ENCODE measurements at places on chromosomes 5 and 9.

DNA sequence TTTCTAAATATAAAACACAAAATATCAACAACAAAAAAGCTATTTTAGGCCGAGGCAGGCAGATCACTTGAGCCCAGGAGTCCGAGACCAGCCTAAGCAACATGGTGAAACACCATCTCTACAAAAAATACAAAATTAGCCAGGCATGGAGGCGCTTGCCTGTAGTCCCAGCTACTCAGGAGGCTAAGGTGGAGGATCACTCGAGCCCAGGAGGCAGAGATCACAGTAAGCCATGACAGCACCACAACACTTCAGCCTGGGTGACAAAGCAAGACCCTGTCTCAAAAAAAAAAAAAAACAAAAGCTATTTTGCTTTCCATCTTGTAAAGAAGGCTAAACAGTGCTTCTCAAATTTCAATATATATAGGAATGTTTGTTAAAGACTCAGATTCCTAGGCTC, 11.3 kb downstream of the C5orf15 start:
- no peak for DNase-seq

GRCh38 chr5:62737766-62738165, 159.1 kb downstream of the LRRC70 start:
- no peak for DNase-seq

- DNase-seq, result no peak
These were observed 39.6 kb downstream of the PCDHGC5 start for GRCh38 chr5:141528291-141528984.

DNA sequence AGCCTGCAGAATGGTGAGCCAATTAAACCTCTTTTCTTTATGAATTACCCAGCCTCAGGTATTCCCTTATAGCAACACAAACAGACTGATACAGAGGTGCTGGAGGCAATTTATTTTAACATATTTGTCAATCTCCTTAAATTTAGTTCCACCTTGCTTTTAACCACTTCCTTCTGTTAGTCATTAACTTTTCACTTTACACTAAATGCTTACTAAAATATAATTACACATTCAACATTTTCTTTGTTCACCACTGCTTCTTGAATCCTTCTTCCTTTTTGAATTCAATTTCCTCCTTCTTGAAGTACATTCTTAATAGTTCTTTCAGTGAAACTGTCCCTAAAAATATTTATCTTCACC, 39.4 kb downstream of the LYRM7 start:
- no peak for DNase-seq

GRCh38 chr5:153525536-153525935, 35.1 kb downstream of the GRIA1 start:
- no peak for DNase-seq

- no peak for DNase-seq
These were observed 619.4 kb downstream of the PDE4D start for GRCh38 chr5:59274106-59274636.

DNA sequence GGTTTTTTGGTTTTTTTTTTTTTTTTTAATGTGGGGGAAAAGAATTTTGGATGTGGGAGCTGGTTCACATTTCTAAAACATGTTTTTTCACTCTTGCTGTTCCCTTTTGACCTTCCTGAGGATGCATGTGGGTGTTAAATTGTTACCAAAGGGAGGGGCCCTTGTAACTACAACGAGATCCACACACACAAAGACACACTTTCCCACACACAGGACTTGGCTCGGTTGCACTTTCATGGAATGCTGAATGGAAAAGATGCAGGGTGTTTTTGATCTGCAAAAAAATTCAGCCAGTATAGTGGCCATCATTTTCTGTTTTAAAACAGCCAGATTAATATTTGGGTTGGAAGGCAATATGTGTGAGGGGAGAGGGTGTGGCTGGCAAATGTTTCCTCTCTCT, 576.9 kb downstream of the EBF1 start:
- no peak for DNase-seq

GRCh38 chr5:160315968-160316367, 3.6 kb upstream of the CCNJL start:
- DNase-seq, result no peak

GRCh38 chr9:91623004-91623403, 199.4 kb upstream of the NFIL3 start:
- no peak for DNase-seq

- DNase-seq, result no peak
These were observed 21.4 kb upstream of the OTULINL start for GRCh38 chr5:14560091-14560595.

GRCh38 chr5:143249851-143250250, 153.6 kb downstream of the NR3C1 start:
- no peak for DNase-seq

DNA sequence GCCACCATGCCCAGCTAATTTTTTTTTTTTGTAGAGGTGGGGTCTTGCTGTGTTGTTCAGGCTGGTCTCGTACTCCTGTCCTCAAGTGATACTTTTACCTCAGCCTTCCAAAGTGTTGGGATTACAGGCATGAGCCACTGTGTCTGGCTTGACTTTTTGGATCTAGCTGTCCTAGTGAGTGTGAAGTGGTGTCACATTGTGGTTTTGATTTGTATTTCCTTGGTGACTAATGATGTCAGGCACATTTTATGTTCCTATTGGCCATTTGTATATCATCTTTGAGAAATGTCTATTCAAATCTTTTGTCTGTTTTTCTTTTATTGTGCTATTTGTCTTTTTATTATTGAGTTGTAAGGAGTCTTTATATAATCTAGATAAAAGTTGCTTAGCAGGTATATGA, 53.5 kb upstream of the MCCC2 start:
- no peak for DNase-seq

DNA sequence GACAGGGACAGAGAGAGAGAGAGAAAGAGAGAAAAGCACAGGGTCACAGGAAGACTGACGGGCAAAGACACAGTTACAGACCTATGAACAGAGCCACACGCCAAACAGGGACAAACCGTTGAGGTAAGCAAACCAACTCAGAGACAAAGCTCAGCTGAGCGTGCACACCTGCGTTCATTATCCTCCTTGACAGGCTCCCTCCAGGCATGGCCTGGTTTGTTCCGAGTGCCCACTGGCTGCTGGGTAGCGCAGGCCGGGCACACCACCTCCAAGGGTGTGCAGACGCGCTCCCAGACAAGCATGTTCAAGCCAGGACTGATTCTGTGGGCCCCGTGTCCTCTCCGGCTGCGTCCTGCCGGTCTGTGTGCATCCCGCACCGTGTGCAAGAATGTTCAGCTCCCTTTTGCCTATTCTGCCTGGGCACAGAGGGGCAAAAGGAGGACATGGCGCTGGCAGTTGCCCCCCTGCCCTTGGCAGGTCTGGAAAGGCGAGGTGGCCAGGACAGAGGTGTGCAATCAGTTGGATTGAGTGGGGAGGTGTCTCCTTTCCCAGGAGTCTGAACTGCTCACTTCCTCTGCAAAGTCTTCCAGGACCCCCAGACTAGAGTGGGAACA, 467 bp upstream of the SMIM32 start:
- no peak for DNase-seq

DNA sequence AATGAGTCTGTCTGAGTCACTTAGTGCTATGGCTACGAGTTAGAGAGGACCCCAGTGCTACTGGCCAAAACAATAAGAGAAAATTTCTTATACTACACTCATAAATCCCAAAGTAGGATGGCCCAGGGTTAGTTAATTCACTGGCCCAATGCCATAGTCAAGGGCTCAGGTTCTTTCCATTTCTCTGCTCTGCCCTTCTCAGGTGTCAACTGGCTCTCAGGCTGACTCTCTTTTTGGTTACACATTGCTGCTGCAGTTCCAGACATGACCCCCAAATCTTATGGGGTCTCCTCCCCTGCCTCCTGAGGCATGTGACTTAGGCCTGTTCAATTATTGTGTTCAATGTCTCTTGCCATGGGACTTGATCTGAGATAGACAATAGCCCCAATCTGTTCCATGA, 70.4 kb downstream of the ARHGEF37 start:
- DNase-seq, result no peak

DNA sequence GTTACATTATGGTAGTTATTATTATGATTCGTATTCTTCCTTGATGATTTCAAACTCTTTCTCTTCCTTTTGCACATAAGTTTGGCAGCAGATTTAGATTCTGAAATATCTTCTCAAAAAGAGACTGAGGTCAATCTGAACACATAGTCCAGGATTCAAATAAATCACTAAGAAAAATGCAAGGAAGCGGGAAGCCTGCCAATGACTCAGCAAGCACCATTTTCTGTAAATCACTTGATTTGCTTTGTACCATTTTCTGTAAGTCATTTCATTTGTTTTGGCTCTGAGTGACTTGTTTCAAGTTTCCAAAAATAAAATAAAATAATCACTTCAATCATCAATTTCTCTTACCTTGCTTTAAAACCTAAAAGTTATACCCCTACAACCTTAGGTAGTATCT, 24.6 kb upstream of the GLIS3 start:
- no peak for DNase-seq

DNA sequence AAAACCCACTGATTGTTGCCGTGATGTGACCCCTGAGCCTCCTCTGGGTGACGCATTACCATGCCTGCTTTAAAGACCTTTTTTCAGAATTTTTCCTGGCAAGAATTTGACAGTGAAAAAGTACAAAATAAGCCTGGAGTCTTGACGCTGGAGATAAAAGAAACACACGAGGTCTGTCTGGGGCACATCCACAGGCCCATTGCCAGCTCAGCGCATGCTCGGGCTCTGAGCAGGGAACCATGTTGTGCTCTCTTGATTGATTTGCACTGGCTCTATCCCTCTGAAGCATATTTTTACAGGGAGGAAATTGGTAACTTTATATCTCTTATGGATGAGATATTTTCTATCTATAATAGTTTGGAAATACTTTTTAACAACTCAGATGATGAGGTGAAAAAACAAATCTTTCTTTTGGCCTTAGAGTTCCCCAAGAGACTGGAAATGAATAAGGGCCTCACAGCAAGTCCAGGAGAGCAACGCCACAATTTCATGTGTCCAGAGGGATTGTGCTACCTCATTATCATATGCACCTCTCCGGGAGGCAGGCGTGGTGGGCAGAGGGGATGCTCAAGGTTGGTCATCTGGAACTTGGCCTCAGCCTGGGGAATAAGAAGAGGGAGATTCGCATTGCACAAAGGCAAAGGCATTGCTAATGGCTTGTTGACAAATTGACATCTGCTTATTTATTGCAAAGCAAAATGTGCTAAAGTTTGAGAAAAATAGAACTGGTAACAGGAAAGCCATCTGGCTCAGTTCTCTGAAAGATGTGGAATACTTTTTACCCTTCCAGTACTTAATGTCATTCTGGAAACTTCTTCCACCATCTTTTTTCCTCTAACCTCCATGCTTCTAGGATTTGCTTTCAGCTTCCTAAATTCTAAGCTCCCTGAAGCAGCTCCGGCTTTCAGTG, 183.8 kb downstream of the PJA2 start:
- DNase-seq, result no peak

DNA sequence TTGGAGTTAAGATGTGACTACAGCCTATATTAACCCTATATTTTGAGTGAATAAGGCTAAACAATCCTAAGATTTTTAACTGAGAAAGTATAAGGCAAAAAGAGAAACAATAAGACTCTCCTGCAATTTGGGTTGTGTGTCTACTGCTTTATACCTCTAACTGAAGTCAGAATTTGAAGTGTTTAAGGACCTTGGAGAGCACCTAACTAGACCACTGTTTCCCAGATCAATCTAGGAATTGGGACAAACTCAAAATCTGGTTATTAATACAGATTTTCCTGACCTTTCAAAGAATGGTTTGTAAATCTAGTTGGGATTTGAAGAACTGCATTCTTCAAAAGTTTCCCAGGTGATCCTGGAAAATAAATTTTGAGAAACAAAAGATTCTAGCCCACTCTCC, 42.1 kb downstream of the GABRA1 start:
- DNase-seq, result no peak

DNA sequence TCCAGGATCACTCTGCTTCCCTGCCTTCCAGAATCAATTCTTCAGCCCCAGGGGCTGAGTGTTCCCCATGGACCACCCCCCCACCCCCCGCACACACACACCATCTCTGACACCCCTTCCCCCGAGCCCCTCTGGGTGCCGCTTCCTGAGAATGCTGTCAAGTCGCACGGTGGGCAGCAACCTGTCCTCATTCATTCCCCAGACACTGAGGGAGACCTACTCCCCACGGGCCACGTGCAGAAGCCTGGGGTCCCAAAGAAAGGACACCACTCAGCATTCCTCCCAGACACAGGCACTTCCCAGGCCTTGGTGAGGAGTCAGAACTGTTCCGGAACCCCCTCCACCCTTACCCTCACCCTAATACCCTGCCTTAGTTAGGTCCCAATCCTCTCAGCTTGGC, 12.8 kb downstream of the CPLX2 start:
- no peak for DNase-seq

- DNase-seq, result no peak
These were observed 3.1 kb downstream of the ANXA2R start for GRCh38 chr5:43036856-43037635.

DNA sequence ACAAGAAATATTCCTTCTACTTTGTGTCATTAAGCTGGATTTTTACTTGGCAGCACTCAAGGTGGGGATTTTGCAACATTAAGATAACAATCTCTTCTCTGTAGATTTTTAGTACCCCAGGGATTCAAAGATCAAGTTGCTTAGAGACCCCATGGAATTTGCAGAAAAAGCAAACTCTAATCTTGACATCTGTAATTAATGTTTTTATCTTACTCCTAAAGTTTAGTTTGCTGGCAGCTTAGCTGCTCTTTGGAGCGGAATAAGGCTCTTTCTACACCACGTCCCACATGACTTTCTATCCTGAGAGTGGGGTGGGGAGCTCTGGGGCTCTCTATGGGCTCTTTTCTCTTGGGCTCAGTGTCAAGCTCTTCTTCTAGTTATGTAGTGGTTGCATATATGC, 21.7 kb upstream of the SPDL1 start:
- DNase-seq, result no peak

DNA sequence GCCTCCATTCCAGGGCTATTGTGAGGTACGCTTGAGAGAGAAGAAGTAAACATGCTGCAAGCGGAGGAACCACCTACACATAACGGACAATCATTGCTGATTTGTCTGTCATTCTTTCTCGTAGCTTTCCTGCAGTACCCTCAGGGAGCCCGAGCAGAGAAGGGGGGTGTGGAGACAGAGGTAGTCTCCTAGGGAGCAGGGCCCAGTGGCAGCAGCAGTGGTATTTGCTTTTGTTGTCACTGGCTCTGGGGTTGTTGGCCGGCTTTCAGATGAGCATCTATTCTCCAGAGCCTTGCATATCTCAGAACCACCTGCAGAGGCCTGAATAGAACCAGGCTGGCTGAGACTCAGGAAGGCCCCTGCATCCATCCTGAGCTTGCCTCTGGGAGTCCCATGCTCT, 19.9 kb downstream of the ENHO start:
- no peak for DNase-seq

- no peak for DNase-seq
These were observed 6.1 kb upstream of the CACFD1 start for GRCh38 chr9:133453651-133454050.

- no peak for DNase-seq
These were observed 8.4 kb upstream of the OSMR start for GRCh38 chr5:38837416-38837815.

GRCh38 chr9:88391921-88392320, 3.7 kb downstream of the SPIN1 start:
- no peak for DNase-seq

Measured in activated gamma-delta T cell treated with Interleukin-2 at 50 U/mL for 16 hours (primary cell).